Activated CD8-positive, alpha-beta T cell treated with anti-CD3 and anti-CD28 coated beads for 36 hours (primary cell): ENCODE measurements at places on chromosomes 11 and 22. TPM values are rescaled to one million over a fixed set of nuclear protein-coding genes. Genes with fewer than 3 reads are reported as not detected.

Gene BRSK2
- total RNA-seq = 1.1 TPM

GRCh38 chr11:121318848-121319834 lies 26.6 kb downstream of the SC5D start:
- DNase-seq = peak; percentile 31

Gene CCDC15
- total RNA-seq = 4.8 TPM

DNA sequence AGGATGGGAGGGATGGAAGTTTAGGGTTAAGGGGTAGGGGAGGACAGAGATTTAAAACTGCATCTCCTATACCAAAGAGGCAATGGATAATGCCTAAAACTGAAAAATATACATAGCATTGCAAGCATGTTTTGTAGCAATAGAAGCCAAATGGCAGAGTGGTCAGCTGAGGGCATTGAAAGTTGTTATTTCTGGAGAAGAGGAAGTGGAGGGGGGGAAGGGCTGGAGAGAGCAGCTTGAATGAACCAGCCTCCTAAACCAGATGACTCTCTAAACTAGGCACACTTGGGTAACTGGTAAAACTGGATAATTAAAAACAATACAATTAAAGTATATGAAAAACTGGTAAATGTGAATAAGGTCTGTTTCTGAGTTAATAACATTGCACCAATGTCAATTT lies 70.3 kb upstream of the TP53I11 start:
- DNase-seq = no peak

GRCh38 chr22:36853407-36854099 lies 7.3 kb upstream of the NCF4 start:
- peak; percentile 95 for DNase-seq

Gene GGTLC3
- not detected for total RNA-seq

Gene ELMOD1
- not detected for total RNA-seq

- DNase-seq = no peak
Observed at GRCh38 chr11:94954753-94955152, 18.6 kb downstream of the CWC15 start.

Gene RTN4R
- 3.7 TPM for total RNA-seq

Gene SESN3
- total RNA-seq = 19.4 TPM

DNA sequence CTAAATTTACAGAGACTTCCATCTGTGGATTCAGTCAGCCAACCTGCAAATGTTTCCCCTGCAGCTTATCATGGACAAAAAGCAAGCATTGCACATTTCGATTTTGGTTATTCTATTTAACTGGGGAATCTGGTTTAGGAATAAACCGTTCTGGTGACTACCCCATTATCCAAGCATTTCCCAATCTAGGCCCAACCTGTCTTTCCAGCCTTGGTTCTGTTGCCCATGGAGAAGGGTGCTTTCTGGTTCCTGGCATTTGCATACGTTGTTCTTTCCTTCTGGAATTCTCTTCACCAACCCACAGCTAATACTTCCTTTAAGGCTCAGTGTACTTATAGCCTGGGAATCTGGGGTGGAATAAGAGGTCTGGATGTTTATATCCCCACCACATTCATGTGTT lies 1.4 kb upstream of the TMEM123 start:
- no peak for DNase-seq

Gene PAK1
- 43.8 TPM for total RNA-seq

Gene OR52I2
- not detected for total RNA-seq

- DNase-seq = peak; percentile 51
Observed at GRCh38 chr11:77547863-77548551, 41.7 kb upstream of the AQP11 start.

- no peak for DNase-seq
Observed at GRCh38 chr11:113638376-113638775, 67.7 kb downstream of the TMPRSS5 start.

Gene OR52N4
- 1.1 TPM for total RNA-seq

- DNase-seq = peak; percentile 53
Observed at GRCh38 chr11:32894149-32894827, 1.7 kb downstream of the QSER1 start.

- no peak for DNase-seq
Observed at GRCh38 chr11:73171436-73172161, 29.5 kb upstream of the FCHSD2 start.

Gene GSTT2B
- not detected for total RNA-seq

Gene FAM227A
- 1.1 TPM for total RNA-seq

DNA sequence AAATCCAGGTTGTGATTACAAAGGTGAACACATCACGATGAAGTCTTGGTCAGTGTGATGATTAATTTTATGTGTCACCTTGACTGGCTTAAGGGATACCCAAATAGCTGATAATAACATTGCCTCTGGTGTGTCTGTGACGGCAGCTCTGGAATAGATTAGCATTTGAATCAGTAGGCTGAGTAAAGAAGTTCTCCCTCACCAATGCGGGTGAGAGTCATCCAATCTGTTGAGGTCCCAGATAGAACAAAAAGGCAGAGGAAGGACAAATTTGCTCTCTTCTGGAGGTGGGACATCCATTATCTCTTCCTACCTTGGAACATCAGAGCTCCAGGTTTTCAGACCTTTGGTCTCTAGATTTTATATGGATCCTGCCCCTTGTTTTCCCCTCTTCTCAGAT lies 856.2 kb upstream of the CCDC90B start:
- DNase-seq = no peak

Gene COA4
- 116 TPM for total RNA-seq

- no peak for DNase-seq
Observed at GRCh38 chr11:95650276-95650675, 139.3 kb downstream of the FAM76B start.

DNA sequence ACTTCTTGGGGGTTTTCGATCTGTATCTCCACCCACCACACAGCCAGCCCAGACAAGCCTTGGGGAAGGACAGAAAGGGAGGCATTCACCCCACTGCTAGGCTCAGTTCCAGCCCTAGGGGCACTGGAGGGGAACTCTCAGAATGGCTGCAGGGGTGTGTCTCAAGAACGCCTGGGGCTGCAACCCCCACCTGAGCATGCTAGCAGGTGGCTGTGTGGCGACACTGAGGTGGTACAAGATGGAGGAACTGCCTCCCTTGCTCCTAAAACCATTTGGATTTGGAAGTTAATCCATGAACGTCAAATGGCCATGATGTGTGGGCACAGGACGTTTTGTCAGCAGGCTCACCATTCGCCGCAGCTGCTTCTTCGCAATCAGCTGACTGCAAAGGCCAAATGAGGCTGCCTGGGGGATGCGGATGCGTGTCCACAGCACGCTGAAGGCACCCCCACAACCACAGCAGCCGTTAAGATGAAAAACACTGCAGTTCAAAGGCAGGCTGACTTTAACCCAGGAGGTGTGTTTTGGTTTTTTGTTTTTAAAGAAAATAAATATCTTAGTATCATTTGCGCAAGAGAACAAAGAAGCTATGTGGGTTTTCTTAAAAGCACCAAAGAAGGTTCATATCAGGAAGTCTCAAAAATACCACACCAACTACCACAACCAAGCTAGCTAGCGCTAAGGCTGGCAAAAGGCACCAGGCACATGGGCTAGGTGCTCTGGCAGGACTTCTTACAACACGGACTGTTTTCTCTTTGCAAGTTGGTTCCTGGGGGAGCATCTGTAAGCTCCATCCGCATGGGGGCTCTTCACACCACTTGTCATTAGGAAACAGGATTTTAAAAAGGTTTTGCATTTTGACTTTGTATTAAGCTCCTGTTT lies 22.2 kb upstream of the NAP1L4 start:
- peak; percentile 92 for DNase-seq

GRCh38 chr11:58905721-58906547 lies 33.4 kb upstream of the GLYATL1 start:
- DNase-seq = no peak

DNA sequence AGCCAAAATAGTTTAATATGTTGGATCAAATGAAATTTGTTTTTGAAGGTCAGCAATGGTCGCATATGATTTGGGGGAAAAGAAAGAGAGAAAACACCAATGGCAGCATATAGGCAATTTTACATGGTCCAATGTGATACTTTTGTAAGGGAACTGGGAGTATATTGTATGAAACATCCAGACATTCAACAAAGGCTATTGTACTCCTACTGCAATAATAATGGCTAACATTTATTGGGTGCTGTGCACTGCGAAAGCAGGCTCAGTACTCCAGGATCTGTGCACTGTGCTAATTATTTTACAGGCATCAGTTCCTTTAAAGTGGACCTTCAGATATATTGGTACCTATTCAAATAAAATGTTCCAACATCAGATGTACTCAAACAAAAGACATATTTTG lies 5.9 kb upstream of the OR10V1 start:
- DNase-seq = no peak

- DNase-seq = no peak
Observed at GRCh38 chr11:69011624-69012091, 1.4 kb downstream of the MRGPRF start.

DNA sequence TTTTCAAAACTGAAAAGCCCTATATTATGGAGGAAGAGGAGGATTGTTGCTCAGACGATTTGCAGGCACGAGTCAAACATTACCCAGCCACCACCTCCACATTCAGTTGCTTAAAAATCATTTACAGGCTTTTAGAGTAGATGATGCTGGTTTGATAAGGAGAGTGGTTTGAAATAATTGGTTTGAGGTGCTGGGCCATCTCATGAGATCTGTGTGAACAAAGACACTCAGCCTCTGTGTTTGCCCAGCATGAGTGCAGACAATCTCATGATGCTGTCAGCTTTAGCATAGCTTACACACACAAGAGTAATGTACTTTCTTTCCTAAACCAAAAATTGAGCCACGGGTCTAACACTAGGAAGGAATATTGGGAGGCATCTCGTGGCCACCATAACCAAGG lies 4.3 kb downstream of the SLC43A3 start:
- no peak for DNase-seq

Gene GSC2
- total RNA-seq = not detected

- DNase-seq = no peak
Observed at GRCh38 chr11:67179892-67180490, 60.9 kb downstream of the KDM2A start.

GRCh38 chr11:35491231-35491871 lies 34.1 kb downstream of the PAMR1 start:
- DNase-seq = no peak

Gene FUT4
- 3.9 TPM for total RNA-seq
